ENCODE measurements at places on chromosomes 7 and 10.

DNA sequence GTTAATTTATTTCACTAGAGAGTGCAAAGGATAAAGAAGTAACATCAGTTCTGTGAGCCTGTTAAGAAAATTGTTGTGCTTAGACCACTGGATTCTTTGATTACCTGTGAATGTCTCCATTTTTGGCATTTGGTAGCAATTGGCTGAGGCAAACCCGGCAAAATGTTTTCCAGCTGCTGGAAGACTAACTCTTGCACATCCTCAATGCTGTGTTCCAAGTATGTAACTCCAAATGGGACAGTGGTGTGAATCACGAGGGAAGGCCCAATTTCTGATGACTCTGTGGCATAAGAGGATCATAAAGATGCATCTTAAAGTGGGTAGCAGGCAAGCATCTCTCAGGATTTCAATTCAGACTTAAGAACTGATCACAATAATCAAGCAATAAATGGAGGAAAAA, 268.8 kb downstream of the RNLS start:
- DNase-seq: no peak

- DNase-seq: no peak
Observed at GRCh38 chr7:114708646-114709045, 213.2 kb upstream of the MDFIC start.

- no peak for DNase-seq
Observed at GRCh38 chr10:122089311-122090017, 100.5 kb downstream of the TACC2 start.

GRCh38 chr10:33032654-33033151, 74.7 kb upstream of the ITGB1 start:
- no peak for DNase-seq

Measured in CD8-positive, alpha-beta T cell (primary cell).